ENCODE measurements at places on chromosomes 13 and 19.

DNA sequence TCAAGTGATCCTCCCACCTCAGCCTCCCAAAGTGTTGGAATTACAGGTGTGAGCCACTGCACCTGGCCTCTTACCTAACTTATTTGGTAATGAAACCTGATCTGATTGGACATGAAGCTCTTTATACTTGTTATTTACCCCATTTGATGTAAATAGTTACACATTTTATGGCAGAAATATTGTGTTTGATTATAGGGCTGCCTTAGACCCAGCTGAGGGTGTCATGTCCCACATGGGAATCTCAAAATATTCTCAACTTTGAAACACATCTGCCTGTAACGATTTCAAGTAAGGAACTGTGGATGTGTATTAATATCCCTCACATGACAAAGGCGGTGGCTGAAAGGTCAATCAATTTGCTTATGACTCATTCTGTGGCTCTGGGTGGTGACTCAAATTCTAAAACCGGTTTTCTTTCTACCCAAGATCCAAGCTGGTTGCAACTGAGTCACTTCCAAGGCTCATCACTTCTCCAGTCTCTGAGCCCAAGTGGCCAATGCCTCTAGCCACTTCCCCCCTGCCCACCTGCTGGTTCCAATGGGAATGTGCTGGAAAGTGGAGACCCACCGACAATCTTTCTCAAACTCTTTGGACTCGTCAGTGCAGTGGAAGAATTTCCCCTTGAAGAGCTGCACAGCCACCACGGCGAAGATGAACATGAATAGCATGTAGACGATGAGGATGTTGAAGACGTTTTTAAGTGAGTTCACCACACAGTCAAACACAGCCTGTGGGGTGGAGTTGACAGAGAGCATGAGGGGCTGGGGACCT, 110.9 kb downstream of the IER2 start:
- DNase-seq, result no peak

GRCh38 chr19:29665215-29665825, at the start of gene PLEKHF1:
Gene PLEKHF1 (plus strand): TSS chr19:29665461. CDS start chr19:29673840, 8,379 bp downstream.
- peak; percentile 92 for DNase-seq

DNA sequence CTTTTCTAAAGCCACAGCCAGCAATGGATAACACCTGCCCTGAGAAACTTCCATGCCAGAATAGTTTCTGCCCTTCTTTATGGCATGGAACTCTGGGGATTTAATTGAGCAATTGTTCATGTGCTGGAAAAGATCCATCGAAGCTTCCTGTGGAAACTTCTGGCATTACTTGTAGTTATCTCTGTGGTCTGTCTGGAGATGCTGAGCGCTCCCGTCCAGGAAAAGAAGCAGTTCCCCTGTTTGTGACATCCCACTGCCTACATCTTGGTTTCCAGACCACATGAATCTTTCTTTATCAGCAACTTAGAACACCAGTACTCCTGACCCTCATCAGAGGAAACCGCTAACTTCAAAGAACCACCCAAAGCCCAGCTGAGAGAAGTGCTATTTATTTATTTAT, 24.6 kb downstream of the FLT1 start:
- no peak for DNase-seq

- DNase-seq, result no peak
These were observed 25.6 kb upstream of the ADGRE1 start for GRCh38 chr19:6861683-6862286.

- no peak for DNase-seq
These were observed 112.6 kb upstream of the DACH1 start for GRCh38 chr13:71979616-71980015.

DNA sequence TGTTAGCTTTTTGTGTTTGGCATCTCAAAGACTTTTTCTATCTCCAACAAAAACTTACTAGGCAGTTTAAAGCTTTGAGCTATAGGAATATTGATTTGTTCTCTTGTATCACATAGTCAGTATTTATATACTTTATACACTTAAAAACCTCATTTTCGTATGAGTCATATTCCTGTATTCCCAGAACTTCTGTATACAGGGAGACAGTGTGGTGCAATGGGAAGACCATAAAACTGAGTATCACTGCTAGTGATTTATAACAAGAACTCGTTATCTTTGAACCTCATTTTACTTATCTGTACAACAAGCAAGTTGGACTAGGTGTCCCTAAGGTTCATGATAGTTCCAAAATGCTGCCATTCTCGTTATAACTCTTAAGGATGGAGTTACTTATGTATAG, 6.3 kb downstream of the GPR180 start:
- DNase-seq, result no peak

DNA sequence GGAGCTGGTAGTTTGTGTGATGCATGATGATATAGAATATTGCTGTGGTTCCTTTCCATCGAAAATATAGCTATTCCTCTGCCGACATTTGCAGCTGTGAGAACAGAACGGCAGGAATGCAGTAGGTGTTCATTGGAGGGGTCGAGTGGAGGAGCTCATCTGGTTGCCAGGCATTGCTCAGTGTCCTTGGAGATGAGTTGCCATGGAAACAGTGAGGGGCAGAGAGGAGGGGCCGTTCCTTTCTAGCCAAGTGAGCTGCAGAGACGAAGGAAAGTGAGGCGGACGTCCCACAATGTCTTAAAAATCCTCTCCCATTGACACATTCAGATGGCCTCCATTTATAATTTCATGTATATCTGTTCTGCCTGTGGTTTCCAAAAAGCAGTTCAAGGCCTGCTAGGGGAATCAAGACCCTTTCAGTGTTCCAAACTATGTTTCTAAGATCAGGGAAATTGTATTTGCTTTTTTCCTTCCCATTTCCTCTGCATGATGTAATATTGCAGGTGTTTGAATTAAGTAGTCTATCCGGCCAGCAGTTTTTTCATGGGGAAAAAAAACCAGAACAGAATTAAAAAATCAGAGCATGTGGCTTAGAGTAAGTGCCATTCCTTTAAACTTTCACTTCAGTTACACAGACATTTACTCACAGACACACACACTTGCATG, 41.2 kb upstream of the ZNF835 start:
- DNase-seq, result no peak

- peak; percentile 75 for DNase-seq
These were observed 11.0 kb downstream of the TSHZ3 start for GRCh38 chr19:31338069-31338776.

DNA sequence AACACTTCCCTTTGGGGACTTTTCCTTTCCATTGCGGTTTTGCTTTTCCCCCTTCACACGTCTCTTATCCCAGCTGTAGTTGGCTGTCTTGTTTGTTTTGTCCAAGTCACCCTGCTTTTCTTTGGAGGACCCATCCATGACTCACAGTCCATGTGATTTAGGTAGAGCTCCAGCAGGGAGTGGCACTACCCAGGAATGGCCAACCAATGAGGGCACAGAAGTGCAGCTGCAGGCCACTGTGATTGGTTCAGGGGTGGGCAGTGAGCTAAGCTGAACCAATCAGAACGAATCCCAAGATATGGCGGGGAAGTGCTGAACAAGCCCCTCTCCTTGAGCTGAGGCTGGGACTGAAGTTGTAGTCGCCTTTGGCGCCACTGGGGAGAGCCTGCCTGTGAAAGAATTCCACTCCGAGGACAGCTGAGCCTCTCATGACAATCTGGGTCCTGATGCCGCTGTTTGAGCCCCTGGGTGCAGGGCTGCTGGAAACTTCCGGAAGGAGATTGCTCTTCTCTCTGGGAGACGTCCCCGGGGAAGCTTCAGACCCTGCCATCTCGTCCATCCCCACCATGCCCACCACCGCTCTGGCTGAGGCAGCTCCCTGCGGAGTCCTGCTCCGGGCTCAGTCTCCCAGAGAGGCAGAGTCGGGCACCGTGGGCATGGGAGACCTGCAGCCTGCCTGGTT, 62.9 kb upstream of the URI1 start:
- no peak for DNase-seq

- no peak for DNase-seq
These were observed 251.1 kb downstream of the EFNB2 start for GRCh38 chr13:106284358-106284757.

GRCh38 chr13:101181076-101181685, 235.1 kb downstream of the NALCN start:
- DNase-seq, result no peak

DNA sequence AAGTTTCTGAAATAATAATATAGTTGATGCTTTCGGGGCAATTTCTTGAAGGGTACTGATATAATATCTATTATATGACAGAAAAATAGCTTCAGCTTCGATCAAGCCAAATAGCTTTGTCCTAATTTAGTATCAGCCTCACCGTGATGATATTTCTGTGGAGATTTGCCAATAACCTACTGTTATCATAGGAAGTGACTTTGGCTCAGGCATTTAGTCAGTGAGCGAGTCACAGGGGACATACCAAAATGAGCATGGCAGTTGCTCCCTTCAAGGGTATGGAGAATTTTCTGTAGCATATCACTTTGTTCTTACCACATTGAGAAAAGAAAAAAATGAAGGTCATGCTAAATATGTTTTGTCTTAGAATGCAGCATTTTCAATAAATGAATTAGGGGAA, 767.6 kb upstream of the SLITRK1 start:
- DNase-seq, result no peak

DNA sequence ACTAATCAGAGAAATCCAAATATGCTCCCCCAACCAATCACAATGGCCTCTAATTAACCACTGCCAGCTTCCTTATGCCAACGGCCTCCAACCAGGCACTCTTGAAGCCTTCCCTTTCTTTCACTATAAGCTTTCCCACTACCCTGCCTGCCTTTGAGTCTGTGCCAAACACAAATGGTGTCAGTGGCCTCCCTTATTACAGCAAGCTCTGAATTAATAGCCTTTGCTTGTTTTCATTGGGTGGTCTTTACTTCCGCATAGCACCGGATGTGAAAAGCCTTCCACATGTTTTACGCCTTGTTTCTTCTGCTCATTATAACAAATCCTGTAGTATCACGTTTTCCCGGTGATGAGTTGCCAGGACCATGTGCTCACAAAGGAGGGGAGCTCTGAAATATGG, 1.4 kb upstream of the EDDM13 start:
- no peak for DNase-seq

DNA sequence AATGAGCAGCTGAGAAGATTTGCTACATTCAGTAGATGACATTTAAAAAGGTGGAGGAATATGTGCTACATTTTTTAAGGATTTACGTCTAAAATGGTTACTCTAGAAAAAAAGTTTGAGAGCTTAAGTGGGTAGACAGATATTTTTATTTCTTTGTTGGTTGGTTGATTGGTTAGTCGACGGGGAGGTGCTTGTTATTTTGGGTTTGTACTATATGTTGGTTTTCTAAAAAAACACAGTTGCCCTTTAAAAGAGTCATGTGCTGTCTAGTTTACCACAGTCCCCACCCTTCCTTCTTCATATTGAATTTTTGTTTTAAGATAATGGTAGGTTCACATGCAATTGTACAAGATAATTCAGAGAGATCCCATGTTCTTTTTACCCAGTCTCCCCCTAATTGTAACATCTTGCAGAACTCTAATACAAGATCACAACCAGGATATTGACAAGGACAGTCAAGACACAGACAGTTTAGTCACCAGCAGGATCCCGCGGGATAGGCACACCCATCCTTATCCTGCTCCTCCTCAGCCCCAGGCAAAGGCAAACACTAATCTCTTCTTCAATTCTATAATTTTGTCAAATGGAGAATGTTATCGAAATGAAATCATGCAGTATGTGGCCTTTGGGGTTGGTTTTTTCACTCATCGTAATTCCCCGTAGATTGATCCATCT, 171.4 kb downstream of the FOXO1 start:
- DNase-seq, result no peak

DNA sequence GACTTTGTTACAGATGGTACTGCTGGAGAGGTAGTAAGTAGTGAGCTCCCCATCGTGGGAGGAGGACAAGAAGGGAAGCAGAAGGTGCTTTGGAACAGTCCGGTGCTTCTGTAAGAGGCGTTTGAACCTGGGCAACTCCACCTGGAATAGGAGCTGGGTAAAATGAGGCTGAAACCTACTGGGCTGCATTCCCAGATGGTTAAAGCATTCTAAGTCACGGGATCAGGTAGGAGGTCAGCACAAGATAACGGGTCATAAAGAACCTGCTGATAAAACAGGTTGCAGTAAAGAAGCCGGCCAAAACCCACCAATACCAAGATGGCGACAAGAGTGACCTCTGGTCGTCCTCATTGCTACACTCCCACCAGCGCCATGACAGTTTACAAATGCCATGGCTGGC, 5.1 kb downstream of the ANKLE1 start:
- no peak for DNase-seq

DNA sequence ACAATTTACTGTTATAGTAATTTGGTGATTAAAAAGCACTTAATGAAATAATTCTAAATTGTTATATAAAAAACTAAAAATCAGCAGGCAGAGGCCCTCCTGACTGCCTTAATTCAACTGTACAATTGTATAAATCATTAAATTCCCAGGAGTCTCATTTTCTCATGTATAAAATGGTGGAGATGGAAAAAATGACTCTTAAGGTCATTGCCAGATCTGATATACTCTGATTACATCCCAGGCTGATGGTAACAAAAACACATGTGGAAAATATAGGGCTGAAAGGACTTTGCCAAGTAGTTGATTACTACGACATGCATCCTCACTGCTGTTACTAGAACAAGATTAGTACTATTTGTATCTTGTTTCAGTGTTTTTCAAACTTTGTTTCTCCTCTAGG, 1020.0 kb upstream of the SLC10A2 start:
- no peak for DNase-seq

GRCh38 chr13:57624565-57625435, 6.7 kb upstream of the PCDH17 start:
- DNase-seq, result peak; percentile 44

- no peak for DNase-seq
These were observed 20.9 kb downstream of the GRTP1 start for GRCh38 chr13:113342820-113343691.

GRCh38 chr13:23621316-23621645, 51.1 kb downstream of the TNFRSF19 start:
- DNase-seq, result no peak

GRCh38 chr19:18590273-18591272, 2.0 kb downstream of the REX1BD start:
- peak; percentile 88 for DNase-seq

GRCh38 chr19:28887920-28888618, 324.9 kb downstream of the UQCRFS1 start:
- DNase-seq, result no peak

DNA sequence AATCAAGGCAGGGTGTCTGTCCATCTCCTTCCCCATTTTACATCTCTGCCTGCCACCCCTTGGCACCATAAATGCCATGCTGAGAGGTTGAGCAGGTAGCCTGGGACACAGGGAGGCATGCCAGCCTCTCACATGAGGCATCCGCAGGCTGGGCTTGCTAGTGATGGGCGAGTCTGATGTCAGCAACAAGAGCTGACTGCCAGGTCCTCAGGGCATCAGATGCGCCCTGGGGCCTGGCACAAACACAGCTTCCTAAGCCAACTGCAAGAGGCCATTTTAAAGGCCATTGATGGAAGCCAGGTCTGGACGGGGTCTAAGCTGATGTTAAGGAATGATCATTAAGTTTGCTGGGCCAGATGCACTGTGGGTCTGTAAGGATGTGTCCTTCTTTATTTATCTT, 34.6 kb downstream of the MYH14 start:
- no peak for DNase-seq

DNA sequence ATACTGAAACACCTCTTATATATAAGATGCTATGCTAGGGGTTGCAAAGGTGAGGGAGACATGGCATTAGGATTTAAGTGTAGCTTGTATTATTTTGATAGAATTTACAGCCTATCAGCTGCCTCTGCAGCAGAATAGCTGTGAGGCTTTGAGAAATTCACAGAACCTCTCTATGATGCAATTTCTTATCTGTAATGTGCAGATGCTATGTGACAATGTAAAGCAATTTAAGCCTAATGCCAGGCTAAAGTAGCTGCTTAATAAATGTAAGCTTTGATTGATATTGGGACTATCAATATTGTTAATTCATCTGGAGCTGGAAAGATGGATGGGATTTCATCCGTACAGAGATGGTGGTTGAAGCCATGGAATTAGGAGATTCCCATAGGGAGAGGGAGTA, 1.6 kb downstream of the ADGRE3 start:
- no peak for DNase-seq
